Stimulated activated CD4-positive, alpha-beta T cell treated with anti-CD3 and anti-CD28 coated beads, Interleukin-4, amount 100 ng/mL, for 24 hours (primary cell): ENCODE measurements at places on chromosomes 4 and X.

GRCh38 chr4:144649646-144650045 is 3.7 kb downstream of the HHIP start:
- DNase-seq: no peak

- DNase-seq: no peak
Observed at GRCh38 chr4:92387459-92388069, 83.8 kb downstream of the GRID2 start.

DNA sequence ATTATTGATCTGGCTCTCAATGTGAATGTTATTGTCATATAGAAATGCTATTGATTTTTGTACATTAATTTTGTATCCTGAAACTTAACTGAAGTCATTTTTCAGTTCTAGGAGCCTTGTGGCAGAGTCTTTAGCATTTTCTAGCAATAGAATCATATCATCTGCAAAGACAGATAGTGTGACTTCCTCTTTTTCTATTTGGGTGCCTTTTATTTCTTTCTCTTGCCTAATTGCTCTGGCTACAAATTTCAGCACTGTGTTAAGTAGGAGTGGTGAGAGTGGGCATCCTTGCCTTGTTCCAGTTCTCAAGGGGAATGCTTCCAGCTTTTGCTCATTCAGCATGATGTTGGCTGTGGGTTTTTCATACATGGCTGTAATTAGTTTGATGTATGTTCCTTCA is 102.7 kb downstream of the SH3BGRL start:
- no peak for DNase-seq

DNA sequence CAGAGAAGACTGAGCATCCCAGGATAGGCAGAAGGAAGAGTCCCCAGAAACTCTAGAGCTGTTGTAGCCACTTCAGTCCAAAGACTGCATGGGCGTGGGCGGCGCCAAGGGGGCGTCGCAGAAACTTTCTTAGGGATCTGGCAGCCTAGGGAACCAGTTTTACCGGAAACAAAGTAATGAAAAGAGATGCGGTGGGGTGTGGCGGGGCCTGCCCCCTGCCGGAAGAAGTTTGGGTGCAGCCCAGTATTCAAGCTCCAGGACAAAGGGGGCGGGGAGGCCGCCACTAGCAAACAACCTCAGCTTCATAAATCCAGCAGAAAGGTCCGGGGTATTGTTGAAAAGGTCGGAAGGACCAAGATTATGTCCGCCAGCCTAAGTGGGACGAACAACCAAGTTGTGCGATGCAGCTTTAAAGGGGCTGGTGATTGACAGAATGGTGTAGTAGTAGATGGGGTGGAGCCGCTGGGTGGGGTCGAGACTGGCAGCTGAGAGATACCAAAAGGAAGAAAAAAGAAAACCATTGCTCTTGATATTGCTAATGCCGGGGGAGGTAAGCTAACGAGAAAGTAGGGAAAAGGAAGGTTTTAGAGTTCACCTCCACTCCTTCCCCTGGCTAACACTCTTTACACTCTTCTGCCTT is 190.5 kb downstream of the RRAGB start:
- DNase-seq: peak; percentile 30

- no peak for DNase-seq
Observed at GRCh38 chr4:96519291-96519690, 679.4 kb downstream of the PDHA2 start.

DNA sequence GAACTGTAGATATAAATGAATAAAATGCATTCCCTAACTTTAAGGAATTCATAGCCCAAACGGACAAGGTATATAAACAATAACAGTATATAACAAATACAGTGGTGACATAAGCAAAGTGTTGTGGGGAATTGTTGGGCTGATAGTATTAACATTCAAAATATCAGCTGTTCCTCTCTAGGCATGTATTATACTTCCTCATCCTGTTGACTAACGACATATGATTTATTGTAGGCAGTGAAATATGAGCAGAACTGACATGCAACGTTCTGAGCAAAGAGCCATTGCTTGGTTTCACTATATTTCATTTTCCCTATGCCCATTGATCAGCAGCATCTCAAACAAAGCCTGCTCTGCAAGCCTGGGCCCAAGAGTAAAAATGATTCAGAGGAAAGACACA is 143.9 kb downstream of the PTCHD1 start:
- DNase-seq: no peak

GRCh38 chrX:22237479-22237878 is 35.2 kb upstream of the CBLL2 start:
- DNase-seq: no peak

- DNase-seq: no peak
Observed at GRCh38 chr4:185809121-185809520, 2.9 kb downstream of the SORBS2 start.

DNA sequence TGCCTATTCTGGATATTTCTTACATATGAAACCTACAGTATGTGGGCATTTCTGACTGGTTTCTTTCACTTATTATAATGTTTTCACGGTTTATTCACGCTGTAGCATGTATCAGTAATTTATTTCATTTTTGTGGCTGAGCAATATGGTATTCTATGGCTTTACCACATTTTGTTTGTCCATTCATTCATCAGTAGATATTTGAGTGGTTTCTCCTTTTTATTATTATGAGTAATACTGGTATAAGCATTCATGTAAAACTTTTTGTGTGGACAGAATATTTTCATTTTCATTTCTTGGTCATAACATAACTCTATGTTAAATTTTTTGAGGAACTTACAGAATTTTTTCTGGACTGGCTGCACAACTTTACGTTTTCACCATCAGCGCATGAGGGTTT is 122.7 kb upstream of the PABPC5 start:
- no peak for DNase-seq

- DNase-seq: no peak
Observed at GRCh38 chr4:20889901-20890300, 189.6 kb downstream of the PACRGL start.

- no peak for DNase-seq
Observed at GRCh38 chrX:37083880-37084279, 75.7 kb downstream of the FAM47C start.

- DNase-seq: no peak
Observed at GRCh38 chr4:2322227-2322626, 60.3 kb upstream of the MXD4 start.

- DNase-seq: no peak
Observed at GRCh38 chrX:149491812-149492211, 13.3 kb downstream of the IDS start.

DNA sequence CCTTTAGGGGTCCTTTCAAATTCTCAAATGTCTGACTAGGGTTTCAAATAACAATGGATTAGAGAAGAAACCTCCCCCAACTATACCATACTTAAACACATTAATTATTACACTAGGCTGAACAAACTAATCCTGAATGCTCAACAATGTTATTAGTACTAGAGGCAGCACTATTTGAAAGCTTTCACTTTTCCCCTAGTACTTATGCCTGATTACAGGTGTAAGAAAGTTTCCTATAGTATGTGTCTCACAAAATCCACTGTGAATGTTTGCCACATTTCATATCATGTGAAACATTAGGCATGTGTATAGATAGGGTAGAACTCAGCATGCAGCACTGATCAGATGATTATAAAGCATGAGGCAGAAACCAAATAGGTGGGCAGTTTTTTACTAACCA is 336.2 kb downstream of the ZNF674 start:
- no peak for DNase-seq

- no peak for DNase-seq
Observed at GRCh38 chr4:188417181-188417580, 277.9 kb downstream of the TRIML1 start.

DNA sequence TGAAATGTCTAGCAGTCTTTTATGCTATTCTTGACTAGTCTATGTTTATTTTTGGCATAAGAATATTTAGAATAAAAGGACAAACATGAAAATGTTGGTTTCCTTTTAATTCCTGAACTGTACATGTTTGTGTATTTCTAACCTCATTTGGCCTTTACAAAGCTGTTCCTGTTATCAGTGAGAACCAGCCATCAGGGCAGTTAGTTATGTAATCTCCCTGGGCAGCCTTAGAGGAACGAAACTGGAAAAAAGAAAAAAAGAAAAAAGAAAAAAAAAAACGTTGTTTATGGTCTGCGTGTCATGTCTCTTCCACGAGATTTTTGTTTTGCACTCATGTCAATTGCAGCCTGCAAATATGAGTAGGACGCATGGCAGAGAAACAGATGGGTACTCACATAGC is 193.7 kb downstream of the MAGEB5 start:
- no peak for DNase-seq

- DNase-seq: no peak
Observed at GRCh38 chr4:169070071-169070894, 60.2 kb upstream of the CBR4 start.

DNA sequence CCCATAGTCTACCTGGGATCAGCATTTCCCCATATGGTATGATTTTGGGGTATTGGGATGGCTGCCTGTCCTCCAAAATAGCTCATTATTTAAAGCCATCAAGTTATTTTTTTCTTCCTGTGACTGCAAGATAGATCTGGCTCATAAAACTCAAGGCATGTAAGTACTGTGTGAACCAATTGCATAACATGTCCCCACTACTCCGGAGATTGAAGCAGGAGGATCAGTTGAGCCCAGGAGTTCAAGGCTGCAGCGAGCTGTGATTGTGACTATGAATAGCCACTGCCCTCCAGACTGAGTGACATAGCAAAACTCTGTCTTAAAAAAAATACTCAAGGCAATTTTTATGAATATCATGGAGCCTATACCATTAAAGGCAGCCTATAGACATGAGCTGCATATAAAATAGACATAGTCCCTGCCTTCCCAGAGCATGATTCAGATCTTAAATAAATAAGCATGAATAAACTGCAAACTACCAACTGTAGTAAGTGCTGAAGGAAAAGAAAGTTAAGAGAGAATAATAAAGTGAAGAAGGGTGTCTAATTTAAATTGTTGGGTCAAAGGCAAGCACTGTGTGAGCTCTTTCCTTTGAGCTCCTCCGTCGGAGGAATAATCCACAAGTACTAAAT is 16.9 kb upstream of the MMAA start:
- no peak for DNase-seq

GRCh38 chr4:5930456-5930855 is 37.6 kb upstream of the CRMP1 start:
- DNase-seq: no peak

DNA sequence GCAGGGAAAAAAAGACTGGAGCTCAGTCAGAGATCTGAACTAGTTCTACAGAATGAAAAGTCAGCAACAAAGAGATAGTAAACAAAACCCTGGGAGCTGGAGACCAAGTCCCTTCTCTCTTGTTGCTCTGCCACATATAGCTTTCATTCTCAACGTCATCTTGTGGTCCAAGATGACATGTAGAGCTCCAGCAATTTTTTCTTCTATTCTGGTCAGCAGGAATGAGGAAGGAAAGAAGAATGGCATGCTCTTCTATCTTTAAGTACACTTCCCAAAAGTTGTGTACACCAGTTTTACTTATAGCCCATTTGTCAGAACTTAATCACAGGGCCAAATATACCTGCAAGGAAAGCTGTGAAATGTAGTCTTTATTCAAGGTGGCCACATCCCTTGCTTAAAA is 45.6 kb downstream of the RAP2C start:
- no peak for DNase-seq

GRCh38 chr4:128661479-128661878 is 148.0 kb upstream of the JADE1 start:
- no peak for DNase-seq

- no peak for DNase-seq
Observed at GRCh38 chr4:142278171-142278570, 567.9 kb downstream of the INPP4B start.

GRCh38 chrX:46695491-46695890 is 63.4 kb downstream of the SLC9A7 start:
- DNase-seq: no peak

DNA sequence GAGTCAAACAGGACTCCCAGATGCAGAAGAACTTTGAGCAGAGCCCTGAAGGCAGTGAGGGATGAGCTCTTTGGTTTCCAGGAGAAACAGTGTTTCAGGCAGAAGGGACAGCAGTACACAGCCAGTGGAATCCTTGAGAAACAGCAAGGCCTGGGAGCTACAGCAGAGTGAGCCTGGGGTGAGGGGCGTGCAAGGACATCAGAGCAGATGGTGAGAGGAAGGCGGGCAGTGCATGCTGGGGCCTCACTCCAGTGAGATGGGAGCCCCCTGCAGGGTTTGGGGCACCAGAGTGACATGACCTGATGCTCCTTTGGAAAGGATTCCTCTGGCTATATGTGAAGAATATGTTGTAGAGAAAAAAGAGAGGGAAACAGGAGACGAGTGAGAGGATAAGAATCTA is 98.1 kb upstream of the EGFL6 start:
- DNase-seq: no peak

DNA sequence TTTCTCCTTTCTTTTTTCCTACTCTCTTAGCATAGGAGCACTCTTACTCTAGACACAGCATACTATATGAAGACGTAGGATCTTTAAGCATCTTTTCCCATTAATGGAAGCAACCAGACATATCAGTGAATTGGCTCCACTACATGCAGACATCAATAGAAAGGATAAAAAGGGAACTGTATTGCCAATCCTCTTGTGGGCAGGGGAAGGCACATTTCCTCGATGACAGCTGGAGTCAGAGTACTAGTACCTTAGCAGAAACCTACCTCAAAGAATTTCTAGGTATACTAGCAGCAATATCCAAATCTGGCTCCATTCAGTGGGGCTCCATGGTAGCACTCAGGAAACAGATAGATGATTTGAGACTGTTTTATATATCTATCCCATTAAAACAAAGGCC is 20.1 kb downstream of the CYBB start:
- no peak for DNase-seq

DNA sequence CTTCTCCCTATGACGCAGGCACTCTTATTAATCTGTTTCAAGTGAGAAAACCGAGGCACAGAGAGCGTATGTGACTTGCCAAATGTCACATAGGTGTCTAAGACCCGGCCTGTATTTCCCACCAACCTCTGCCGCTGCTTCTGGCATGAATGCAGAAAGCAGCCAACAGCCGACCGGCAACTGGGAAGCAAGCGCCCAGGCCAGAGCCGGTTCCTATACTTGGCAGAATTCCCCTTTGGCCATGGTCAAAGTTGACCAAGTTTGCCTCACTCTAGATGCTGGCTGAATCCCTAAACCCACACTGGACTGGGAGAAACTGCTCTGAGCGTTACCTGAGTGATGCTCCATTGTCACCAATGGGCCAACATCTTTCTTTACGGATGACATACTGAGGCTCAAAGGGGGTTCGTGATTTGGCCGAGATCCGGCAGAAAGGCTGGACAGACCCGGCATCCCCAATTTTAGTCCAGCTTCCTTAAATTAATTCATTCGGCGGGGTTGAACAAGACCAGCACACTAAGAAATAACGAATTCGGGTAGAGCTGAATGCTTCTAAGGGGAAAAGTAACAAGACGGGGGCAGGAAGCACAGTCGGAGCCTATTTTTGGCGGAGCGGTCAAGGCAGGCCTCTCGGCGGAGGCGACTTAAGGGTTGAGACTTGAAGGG is 11.2 kb downstream of the MSX1 start:
- no peak for DNase-seq

- DNase-seq: no peak
Observed at GRCh38 chrX:55841962-55842752, 124.6 kb downstream of the RRAGB start.

- DNase-seq: no peak
Observed at GRCh38 chrX:41688156-41688555, 617 bp upstream of the GPR34 start.

GRCh38 chr4:139319571-139319970 is 17.3 kb upstream of the NDUFC1 start:
- no peak for DNase-seq
